ENCODE measurements at places on chromosomes 2 and 18.

DNA sequence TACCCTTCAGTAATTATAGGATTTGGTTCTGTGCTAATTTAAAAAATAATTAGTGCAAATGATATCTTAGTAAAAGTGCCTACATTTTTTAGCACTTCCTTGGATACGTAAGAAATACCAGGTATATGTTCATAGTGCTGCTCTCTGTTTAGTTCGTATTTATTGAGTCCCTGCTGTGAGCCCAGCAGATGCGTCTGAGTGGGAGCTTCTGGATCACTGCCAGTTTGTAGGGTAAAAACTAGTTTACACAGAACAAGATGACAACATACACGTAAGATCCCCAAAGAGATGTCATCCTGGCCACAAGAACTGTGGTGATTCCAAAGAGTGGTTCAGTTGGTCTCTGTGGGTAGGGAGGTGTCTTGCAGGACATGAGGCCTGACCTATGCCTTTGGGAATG, 103.2 kb downstream of the CTIF start:
- DNase-seq = no peak
- H3K4me1 ChIP-seq = no peaks in the 10 kb centered on the region
- H3K4me3 ChIP-seq = no peak overlapping the region
- H3K27ac ChIP-seq = no peak overlapping the region
- no peaks in the 10 kb centered on the region for H3K36me3 ChIP-seq

DNA sequence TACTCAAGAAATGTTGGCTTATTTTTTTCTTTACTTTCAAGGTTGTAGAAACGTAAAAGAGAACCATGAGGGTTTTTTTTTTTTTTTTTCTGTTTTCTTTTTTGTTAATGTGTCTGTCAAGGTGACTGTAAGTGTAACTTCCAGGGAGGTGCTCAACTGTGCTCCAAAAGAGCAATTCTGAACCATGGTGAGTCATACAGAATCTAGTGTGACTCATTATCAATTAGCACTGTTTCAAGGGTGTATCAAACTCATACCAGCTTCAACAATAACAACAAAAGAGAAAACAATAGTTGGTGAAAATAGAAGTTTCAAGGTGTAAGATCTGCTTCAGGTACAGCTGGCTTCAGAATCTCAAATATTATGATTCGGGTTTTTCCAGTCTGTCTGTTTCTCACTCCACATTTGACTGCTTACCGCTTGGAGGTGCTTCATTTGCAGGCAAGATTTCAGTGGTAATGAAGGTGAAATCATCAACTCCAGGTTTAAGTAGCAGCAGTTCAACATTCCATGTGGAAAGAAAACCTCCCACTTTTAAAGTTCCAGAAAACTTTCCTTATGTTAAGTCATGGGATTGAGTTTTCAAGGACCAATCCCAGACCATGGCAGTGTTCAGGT, 850.6 kb downstream of the CNTNAP5 start:
- H3K36me3 ChIP-seq = no peaks in the 10 kb centered on the region
- no peak overlapping the region for H3K27ac ChIP-seq
- H3K4me3 ChIP-seq = no peak overlapping the region
- H3K27me3 ChIP-seq = no peaks in the 10 kb centered on the region
- H3K4me1 ChIP-seq = no peaks in the 10 kb centered on the region

DNA sequence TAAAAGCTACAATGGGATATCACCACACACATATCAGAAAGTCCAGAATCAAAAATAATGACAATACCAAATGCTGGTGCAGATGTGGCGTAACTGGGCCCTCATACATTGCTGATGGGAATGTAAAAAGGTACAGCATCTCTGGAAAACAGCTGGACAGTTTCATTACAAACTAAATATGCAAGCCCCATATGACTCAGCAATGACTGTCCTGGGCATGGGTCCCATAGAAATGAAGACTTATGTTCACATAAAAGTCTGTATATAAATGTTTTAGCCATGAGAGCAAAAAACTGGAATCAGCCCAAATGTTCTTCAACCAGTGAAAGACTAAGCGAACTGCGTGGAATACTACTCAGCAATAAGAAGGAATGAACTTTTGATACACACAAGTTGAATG, 56.7 kb downstream of the ALPK2 start:
- no peak overlapping the region for H3K4me3 ChIP-seq
- no peaks in the 10 kb centered on the region for H3K4me1 ChIP-seq
- no peaks in the 10 kb centered on the region for H3K27me3 ChIP-seq
- DNase-seq = no peak

- peaks cover 15% of the 10 kb centered on the region for H3K4me1 ChIP-seq
- no peaks in the 10 kb centered on the region for H3K36me3 ChIP-seq
- no peak for DNase-seq
- no peak overlapping the region for H3K4me3 ChIP-seq
- H3K27ac ChIP-seq = no peak overlapping the region
Observed at GRCh38 chr2:20611077-20611843, 39.6 kb downstream of the HS1BP3 start.

GRCh38 chr18:77127769-77128671, 4.6 kb downstream of the MBP start:
- H3K36me3 ChIP-seq = no peaks in the 10 kb centered on the region
- H3K4me3 ChIP-seq = no peak overlapping the region
- H3K27ac ChIP-seq = no peak overlapping the region
- no peaks in the 10 kb centered on the region for H3K4me1 ChIP-seq
- no peak for DNase-seq

- no peaks in the 10 kb centered on the region for H3K4me1 ChIP-seq
- H3K27ac ChIP-seq = no peak overlapping the region
- no peaks in the 10 kb centered on the region for H3K36me3 ChIP-seq
- DNase-seq = no peak
Observed at GRCh38 chr2:175926272-175926671, 75.8 kb downstream of the LNPK start.

All from MM.1S (cell line).